MG63 (cell line): ENCODE measurements at places on chromosomes 12 and 14. TPM values are rescaled to one million over a fixed set of nuclear protein-coding genes. Genes with fewer than 3 reads are reported as not detected.

- DNase-seq: no peak
Observed at GRCh38 chr12:57150400-57151000, 3.1 kb upstream of the LRP1-AS start.

- DNase-seq: no peak
Observed at GRCh38 chr14:52352569-52352968, 38.5 kb downstream of the PTGER2 start.

GRCh38 chr12:82326905-82327503 lies 31.2 kb downstream of the CCDC59 start:
- DNase-seq: no peak

DNA sequence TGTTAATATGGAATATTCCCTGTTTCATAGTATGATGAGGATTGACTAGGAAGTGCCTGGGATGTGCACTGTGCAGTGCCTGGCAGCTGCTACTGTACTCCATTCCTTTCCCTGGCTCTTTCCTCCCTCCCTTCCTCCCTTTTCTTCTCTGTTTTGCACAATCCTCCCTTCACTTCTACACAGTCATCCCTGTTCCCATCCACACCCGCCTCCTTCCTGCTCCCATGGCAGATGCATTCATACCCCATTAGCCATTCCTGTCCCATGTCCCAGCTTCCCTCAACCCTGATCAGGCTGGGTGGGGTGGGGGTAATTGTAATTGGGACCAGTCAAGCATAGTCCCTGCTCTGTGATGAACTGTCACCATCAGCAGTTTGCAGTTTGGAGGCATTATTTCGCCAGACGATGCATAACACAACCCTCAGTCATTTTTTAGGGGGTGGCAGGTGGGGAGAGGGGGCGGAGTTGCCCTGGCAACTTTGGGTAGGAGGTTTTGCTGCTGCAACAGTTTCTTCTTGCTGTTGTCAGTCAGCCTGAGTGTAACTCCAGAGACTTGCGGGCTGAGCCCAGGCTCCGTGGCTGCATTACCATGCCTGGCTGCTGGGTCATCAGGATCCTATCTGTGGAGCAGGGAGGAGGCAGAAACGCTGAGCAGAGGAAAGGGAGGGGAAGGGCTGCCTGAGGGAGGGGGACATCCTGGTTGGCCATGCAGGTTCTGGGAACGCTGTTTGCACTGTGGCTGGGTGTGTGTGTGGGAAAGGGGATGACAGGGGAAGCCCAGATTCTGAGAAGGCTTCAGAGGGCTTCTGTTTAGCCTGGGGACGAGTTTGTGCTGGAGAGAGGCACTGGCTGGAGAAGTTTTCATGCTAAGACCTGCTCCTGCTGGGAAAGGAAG lies 4.1 kb upstream of the KRT84 start:
- DNase-seq: no peak

- peak; percentile 14 for DNase-seq
Observed at GRCh38 chr14:66624336-66624937, 116.5 kb downstream of the GPHN start.

The PPTC7 gene
- total RNA-seq: 4.4 and 11.0 TPM in 2 replicates

The SLC17A8 gene
- not detected in 2 replicates for total RNA-seq
